HepG2 (cell line): ENCODE measurements at places on chromosomes 5 and 9. TPM values are rescaled to one million over a fixed set of nuclear protein-coding genes. Genes with fewer than 3 reads are reported as not detected.

Gene IRX2
- not detected in 2 replicates for total RNA-seq

GRCh38 chr9:96509026-96509425 lies 59.1 kb downstream of the HABP4 start:
- peaks cover 7% of the 10 kb centered on the region for H3K4me1 ChIP-seq
- no peak overlapping the region for H3K4me3 ChIP-seq
- H3K27ac ChIP-seq: no peak overlapping the region
- no peak for DNase-seq

DNA sequence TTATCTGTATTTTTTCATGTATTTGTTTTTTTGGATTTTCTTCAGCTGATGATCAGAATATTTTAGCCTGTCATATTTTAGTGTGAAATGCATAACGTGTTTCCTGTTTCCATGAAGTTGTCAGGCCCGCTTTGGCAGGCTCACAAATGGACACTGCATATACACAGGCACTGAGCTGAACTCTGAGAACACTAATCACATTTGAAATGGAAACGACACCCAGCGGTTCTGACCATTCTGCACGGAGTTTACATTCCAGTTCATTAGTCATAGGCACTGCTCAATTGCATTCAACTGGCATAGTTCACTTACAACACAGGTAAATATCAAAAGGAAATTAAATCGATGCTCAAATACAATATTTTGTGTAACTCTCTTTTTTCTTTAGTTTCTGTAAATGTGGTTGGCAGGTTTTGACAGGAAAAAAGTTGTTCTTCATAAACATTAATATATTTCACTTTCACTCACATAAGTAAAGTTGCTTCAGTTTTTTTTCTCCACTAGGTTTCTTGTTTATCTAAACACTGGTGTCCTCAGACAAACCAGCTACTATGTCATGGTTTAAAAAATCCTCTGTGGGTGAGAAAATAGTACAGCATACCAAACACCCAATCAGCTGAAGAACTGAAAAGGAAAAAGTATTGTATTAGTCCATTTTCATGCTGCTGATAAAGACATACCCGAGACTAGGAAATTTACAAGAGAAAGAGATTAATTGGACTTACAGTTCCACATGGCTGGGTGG lies 559.0 kb upstream of the DAP start:
- peak; percentile 10 for DNase-seq
- no peaks in the 10 kb centered on the region for H3K36me3 ChIP-seq
- no peak overlapping the region for H3K27ac ChIP-seq
- no peaks in the 10 kb centered on the region for H3K4me1 ChIP-seq
- H3K4me3 ChIP-seq: no peak overlapping the region

DNA sequence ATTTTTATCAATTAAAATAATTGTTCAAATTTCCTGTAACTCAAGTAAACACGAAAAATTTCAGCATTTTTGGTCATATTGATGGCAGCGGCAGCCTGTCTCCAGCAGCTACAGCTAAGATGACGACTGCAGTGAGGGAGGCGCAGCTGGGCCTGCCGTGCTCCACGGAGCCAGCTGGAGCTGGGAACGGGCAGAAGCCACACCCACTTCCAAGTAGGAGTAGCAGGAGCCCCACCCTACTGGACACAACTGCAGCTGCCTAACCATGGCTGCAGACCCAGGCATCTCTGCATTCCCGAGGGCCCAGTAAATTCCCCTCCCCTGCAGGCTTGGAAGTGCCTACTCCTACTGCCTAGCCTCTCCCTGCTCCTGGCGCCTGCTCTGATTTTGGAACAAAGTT lies 2031.7 kb downstream of the EFNA5 start:
- no peaks in the 10 kb centered on the region for H3K36me3 ChIP-seq
- peak; percentile 0 for DNase-seq
- no peaks in the 10 kb centered on the region for H3K4me1 ChIP-seq
- H3K4me3 ChIP-seq: no peak overlapping the region
- H3K27me3 ChIP-seq: no peaks in the 10 kb centered on the region; the same call in 1 of the 2 replicates

DNA sequence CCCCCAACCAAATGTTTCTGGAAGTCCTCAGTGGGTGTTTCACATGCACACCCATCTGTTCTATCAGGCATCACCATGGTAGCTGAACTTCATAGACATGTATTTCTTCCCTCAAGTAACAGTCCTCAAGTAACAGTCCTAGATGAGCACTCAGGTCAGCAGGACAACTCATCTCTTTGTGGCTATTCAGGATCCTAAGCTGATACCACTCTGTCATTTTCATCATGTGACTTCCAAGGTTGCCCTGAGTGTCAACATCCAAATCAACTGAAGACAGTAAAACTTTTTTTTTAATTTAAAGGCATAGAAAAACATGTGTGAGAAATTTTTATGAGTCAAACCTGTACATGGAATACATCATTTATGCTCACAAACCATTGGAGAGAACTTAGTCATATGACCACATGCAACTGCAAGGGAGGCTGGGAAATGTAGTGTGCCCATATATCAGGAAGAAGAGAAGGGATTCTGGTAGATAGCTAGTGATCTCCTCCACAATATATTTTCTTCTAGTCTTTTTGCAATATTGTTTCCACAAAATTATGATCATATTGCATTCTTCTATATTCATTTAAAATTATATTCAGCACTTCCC lies 64.2 kb upstream of the FST start:
- H3K27ac ChIP-seq: no peak overlapping the region
- DNase-seq: no peak
- no peak overlapping the region for H3K4me3 ChIP-seq
- no peaks in the 10 kb centered on the region for H3K36me3 ChIP-seq
- H3K4me1 ChIP-seq: no peaks in the 10 kb centered on the region
- H3K27me3 ChIP-seq: no peaks in the 10 kb centered on the region
